Suprapubic skin (tissue), 4 donors: ENCODE measurements at places on chromosomes 3 and 15.

DNA sequence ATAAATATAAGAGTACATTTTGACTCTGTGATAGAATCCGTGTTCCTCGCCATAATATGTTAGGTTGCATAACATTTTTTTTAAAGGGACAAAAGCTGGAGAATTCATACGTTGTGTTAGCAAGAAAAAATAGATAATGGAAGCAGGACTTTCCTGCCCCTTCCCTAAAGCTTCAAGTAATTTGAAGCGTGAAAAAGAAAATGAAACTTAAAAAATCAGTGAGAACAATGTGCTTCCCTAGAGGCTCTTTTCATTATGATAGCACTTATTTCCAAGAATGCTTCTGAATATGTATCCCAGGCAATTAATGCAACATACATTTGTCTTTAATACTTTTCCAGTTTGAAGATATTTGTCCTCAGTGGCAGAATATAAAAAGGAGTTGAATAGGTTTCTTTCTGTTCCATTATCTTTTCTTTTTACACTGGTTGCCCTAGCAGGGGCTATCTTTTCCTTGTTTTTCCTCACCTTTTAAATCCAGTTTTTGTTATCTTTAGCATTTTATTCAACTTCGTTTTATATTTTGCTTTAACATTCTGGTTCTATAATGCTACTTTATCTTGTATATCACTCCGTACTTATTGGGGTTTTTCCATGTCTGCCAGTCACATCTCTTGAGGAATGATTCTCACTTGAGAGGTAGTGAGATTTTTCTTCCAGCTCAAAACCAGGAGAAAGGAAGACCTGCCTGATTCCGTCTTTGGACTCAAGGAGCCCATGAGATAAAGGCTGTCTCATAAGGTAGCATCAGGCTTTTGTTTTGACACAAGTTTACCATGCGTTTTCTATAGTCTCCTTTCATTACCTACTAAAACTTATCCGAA lies 113.8 kb downstream of the MBNL1 start:
- no peak for DNase-seq

- DNase-seq, result no peak
These were observed 37.0 kb downstream of the ROPN1B start for GRCh38 chr3:126005951-126006350.

- no peak for DNase-seq
These were observed 62.8 kb upstream of the UTS2B start for GRCh38 chr3:191393146-191393545.

DNA sequence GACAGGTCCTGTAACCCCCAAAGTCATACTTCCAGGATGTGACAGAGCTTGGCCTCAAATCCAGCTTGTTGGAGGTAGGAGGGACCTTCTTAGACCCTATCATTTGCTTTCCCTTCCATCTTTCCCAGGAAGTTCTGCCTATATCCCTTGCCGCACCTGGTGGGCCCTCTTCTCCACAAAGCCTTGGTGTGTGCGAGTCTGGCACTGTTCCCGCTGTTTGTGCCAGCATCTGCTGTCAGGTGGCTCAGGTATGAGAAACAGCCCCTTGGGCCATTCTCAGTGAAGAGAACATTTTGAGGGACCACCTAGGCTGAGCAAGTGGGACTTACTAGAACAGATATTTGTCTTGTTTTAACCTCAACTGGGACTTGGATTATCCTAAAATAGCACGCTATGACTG lies 1.3 kb downstream of the IL17RE start:
- no peak for DNase-seq

- peak; percentile 74 for DNase-seq
These were observed 31.3 kb upstream of the RAB6B start for GRCh38 chr3:133926736-133927539.
